ENCODE measurements at places on chromosomes 4 and X.

GRCh38 chrX:32871636-32872035, 339.7 kb downstream of the DMD start:
- no peak for DNase-seq

GRCh38 chr4:150683775-150684350, 101.9 kb downstream of the MAB21L2 start:
- DNase-seq, result no peak

DNA sequence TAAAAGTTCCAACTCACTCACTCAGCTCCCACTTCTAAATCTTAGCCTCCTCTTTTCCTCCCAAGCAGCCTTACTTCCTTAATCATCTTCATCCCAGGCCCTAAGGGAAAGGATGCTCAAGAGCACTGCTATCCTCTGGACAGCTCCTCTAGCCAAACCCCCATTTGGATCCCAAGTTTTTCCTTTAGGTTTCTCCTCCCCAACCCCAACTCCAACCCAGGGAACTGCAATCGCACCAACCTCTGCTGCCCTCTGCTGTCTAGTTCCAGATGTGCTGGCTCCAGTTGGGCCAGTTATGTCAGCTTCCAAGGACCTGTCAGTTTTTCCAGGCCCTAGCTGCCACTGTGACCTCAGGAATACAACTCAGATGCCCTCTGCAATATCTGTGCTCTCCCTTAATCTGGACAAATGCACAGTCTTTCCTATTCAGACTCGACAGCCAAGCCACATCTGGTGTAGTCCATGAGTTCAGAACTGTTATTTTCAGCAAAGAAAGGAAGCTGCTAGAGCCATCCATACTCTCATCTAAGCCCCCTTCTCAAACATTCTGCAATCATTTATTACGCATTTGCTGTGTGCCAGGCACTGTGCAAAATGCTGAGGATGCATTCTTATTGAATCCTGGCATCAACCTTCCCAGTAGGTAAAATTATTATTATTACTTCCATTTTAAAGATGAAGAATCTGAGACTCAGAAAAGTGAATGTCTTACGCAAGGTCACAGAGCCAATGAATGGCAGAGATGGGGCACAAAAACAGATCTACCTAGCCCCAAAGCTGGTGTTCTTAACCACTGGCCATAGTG, 12.3 kb upstream of the XPNPEP2 start:
- no peak for DNase-seq

DNA sequence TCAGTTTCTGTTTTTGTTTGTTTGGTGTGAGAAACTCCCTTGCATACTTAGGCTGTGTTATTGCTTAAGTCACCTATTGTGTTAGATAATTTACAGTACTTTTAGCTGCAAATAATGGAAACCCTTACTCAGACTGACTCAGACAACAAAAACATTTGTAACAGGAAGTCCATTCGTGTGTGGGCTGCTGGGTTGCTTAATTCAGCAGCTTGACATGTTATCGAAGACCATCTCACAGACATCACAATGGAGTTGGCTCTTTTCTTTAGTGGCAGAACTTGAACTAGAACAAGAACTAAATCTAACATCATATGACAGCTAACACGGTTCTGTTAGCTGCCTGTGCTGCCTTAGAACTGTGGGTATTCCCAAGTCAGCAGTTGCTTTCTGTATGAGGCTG, 9.9 kb upstream of the GABRE start:
- no peak for DNase-seq

DNA sequence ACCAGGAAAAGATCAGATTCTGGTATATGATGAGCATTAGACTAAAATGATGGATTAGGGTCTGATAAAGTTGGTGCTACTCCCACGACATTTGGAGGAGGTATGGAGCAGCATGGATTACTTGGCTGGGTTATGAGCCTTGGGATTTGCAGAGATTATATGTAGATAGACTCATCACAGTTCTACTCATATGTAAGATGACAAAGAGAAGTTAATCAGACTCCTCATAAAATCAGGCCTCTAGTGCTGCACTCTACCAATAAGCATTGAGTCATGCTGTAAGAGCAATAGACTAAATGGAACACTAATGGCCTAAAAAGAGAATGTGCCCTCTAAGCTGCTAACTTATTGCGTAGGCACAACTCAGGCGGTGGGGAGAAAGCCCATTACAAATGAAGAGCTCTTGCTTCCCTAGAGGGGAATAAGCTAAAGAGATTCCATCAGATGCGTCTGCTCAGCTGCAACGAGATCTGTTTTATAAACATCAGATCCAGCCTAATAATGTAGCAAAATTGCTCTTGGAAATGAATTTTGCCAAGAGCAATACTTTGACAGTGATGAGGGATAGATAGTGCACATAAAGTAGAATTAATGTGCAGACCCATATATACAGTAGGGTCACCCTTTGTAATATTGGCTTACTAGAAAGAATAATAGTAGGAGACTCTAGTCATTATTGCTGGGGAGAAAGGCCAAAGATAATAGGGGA, 17.5 kb downstream of the LIAS start:
- no peak for DNase-seq

DNA sequence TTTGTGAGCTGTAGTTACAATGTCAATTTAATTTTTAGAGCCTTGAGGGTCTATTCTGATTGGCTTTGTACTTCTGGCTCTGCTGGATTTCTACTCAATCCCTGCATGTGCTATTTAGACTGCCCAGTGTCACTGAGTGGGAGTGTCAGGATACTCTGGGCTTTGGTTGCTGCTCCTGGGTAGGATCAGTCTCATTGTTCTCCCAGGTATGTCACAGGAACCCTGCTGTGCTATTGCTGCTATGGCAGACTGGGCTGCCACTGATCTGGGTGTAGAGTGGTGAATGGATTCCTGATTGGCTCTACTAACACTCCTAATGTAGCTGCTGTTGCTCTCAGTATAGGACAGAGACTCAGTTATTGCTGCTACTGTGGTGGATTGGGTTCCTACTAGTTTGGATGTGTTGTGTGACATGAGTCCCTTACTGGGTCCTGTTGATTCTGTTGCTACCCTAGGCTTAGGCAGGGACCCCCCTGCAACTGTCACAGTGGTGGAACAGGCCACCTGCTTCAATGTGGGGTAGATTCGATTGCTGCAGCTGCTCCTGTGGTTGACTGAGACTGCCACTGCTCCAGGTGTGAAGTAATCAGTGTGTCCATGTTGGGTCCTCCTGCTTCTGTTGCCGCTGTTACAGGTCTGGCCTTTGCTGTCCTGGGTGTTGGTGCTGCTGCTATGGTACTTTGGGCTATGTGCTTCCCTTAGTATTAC, 707.8 kb upstream of the AMOT start:
- DNase-seq, result no peak

DNA sequence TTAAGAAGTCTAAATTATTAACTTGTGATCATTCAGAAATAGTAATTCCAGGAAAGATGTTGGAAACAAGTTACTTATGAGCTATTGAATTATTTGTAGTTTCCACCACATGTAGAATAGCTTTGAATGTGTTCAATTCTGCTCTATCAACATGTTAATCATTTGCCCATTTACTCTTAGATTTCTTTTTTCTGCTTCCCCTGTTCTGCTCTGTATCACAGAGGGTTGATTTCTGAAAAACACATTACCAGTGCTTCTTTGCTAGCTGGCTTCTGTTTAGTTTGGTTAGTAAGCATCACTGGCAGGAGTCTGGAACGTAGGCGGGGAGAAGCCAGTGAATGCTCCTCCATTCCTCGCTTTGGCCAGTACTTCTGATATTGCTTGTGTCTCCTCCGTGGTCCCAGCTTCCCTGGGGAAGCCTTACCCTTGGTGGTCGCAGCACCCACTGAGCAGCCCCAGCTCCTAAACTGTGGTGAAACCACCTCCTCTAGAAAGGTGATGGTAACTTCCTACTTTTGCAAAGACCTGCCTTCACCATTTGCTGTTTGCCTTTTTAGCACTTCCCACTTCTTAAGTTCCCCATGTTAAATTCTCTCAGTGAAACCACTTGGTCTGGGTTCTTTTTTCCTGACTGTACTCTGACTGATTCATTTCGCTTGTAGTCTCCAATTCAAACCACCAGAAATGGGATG, 40.3 kb upstream of the GALNT7 start:
- DNase-seq, result no peak

DNA sequence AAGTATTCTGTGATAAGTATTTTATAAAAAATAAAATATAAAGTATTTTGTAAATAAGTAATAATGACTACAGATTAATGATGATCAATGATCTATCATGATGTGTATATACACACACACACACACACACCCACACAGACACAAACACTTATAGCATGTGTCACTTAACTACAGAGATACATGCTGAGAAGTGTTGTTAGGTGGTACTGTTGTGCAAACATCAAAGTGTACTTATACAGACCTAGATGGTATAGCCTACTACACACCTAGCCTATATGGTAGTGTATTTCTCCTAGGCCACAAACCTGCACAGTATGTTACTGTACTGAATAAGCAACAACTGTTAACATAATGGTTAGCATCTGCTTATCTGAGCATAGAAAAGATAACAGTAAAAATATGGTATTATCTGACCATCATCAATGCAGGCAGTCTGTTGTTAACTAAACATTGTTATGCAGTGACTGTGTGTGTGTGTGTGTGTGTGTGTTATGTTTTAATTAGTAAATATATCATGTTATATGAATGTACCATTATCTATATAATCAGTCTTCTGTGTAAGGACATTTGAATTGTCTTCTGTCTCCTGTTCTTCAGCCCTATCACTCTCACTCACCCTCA, 138.2 kb downstream of the CAMK2D start:
- DNase-seq, result no peak

DNA sequence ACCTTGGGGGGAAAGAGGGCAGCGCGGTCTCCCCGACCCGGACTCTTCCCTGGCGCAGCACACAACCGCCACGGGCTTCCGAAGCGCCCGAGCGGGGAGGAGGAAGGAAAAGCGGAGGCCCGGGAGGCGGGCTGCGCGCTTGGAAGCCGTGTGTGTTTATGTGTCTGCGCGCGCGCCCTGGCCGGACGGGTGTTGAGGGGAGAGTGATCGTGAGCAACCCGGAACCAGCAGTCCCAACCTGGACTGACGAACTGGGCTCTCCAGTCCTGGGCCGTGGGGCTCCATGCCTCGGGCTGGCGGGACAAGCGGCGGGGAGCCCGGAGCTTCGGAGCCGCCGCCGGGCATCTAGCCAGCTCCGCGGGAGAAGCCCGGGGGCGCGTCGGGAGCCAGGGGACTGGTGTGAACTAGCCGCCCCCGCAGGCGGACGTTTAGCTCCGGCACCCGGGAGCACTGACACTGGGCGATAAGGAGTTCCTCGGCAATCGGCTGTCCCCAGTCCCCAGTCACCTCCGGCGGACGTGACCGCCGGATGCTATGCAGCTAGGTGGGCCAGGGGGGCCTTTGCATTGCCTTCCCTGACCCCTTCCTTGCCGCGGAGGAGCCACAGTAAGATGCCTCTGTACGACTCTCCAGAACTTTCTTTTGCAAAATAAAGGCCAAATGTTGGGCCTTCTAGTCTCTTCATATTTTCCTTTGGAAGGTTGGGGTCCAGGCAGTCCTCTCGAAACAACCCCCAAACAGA, 74.8 kb upstream of the BCOR start:
- DNase-seq, result no peak

GRCh38 chrX:137227151-137227550, 193.4 kb upstream of the GPR101 start:
- DNase-seq, result no peak

DNA sequence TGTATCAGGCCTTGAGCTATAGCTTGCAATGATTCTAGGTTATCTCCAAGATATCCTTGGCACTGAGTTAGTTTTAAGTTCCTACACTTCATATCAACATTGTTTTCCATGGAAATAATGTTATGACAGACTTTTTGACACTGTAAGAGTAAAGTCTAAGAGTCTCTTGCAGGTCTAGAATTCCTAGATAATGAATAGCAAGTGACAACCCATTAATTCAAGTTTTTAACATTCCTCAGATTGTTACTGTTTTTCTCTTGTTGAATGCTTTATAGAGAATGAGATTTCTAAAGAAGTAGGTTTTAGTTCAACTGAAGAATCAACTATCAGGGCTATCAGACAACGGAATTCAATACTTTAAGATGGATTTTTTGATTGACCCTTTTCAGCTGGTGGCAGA, 276.1 kb downstream of the PPP3CA start:
- no peak for DNase-seq

GRCh38 chr4:45668128-45668527, 455.7 kb downstream of the GABRG1 start:
- DNase-seq, result no peak

DNA sequence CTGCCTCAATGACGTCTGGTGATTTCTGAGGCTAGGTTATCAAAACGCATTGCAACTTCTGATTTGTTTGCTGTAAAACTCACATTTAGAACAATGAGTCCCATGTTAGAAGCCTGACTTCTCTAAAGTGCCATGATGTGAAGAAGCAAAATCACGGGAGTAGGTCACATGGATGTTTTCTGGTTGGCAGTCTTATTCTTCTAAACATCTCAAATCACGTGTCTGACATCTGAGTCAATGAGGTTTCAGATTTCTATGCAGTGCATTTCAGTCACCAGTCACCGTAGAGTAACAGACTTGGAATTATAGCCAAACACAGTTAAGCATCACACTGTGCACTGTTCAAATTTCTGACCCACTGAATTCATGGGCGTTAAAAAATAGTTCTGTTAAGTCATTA, 482.1 kb downstream of the TMA16 start:
- no peak for DNase-seq

- DNase-seq, result no peak
Observed at GRCh38 chr4:165301833-165302232, 25.6 kb upstream of the MSMO1 start.

GRCh38 chr4:16869594-16870245, 28.7 kb downstream of the LDB2 start:
- DNase-seq, result no peak

DNA sequence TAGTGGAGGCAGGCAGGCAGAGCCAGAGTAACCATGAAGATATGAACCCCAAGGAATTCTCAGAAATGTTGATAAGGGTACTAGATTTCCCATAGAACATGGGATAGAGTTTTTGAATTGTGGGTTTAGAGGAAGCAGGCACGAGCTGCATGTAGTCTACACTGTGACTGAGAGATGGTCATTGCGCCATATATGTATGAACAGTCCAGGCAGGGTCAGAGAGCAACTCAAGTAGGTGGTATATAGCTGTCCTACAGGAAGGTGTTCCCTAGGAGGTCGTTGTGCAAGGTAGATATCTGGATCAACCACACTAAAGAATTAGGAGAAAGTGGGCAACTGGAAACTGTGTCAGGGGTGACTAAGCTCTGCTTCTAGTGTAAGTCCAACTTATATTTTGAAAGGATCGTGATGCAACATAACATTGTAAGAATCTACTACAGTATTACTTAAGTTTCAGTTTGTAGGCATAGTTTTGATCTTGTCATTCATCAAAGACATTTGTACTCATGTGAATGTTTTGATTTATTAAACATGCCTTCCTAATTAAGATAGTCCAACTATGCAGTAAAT, 94.6 kb downstream of the HPGD start:
- no peak for DNase-seq

Measured in activated gamma-delta T cell (primary cell).